ENCODE measurements at places on chromosomes 2 and 18.

GRCh38 chr2:1884933-1885580 lies 140.7 kb upstream of the PXDN start:
- DNase-seq, result no peak
- H3K4me1 ChIP-seq, result no peaks in the 10 kb centered on the region
- no peak overlapping the region for H3K4me3 ChIP-seq
- H3K27ac ChIP-seq, result no peak overlapping the region
- H3K27me3 ChIP-seq, result no peaks in the 10 kb centered on the region

- H3K27ac ChIP-seq, result no peak overlapping the region
- no peak for DNase-seq
- no peaks in the 10 kb centered on the region for H3K27me3 ChIP-seq
- no peaks in the 10 kb centered on the region for H3K36me3 ChIP-seq
Observed at GRCh38 chr2:221088506-221088905, 483.6 kb downstream of the EPHA4 start.

DNA sequence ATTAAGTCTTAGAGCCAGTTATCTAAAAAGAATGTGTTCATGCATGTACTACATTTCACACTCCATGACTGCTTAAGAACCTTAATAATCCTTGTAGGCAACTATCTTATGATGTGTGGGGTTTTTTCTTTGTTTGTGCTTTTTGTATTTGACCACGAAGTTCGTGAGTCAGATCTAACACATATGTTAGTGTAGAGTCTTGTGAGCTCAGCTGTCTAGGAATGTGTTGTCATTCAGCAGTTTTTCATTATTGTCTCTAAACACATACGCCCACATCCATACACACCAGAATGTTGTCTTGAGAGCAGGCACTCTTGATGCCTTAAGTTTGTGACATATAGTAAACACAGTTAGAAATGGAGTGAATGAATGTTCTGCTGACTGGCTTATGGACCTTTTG lies 38.4 kb downstream of the CAB39 start:
- H3K4me3 ChIP-seq, result no peak overlapping the region
- no peak for DNase-seq
- H3K36me3 ChIP-seq, result no peaks in the 10 kb centered on the region
- no peak overlapping the region for H3K27ac ChIP-seq

DNA sequence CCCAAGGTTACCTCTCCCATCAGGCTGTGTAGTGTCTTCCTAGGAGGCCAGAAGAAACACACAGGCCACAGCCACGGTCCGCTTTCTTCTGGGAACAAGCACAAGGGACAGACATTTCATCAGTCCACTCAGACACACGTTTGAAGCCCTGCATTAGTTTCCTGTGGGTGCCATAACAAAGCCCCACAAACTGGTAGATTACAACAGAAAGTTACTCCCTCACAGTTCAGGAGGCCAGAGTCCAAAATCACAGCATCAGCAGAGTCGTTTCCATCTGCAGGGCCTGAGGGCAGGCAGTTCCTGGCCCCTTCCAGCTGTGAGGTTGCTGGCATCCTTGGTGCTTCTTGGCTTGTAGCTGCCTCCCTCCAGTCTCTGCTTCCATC lies 8.8 kb upstream of the PRLH start:
- DNase-seq, result no peak
- H3K4me1 ChIP-seq, result no peaks in the 10 kb centered on the region
- no peaks in the 10 kb centered on the region for H3K36me3 ChIP-seq
- H3K4me3 ChIP-seq, result no peak overlapping the region

- H3K27ac ChIP-seq, result no peak overlapping the region
- H3K4me1 ChIP-seq, result no peaks in the 10 kb centered on the region
- no peaks in the 10 kb centered on the region for H3K27me3 ChIP-seq
- no peaks in the 10 kb centered on the region for H3K36me3 ChIP-seq
Observed at GRCh38 chr2:13332060-13332459, 615.3 kb downstream of the TRIB2 start.

DNA sequence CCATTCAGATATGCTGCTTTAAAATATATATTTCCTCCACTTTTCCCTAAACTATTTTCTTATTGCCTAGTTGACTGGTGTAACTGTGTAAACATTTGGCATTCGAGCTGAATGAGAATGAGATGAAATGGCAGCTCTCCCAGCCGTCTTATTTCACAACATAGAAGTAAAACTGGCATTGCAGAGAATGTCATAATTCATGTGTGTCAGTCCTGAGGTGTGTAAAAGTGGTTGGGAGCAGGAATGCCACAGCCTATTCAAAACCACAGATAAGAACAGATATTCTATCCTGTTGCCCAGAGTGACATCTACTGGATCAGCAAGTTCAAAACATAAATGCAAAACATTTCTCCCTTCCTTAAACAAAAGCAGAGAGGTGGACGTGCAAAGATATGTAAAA lies 565.5 kb upstream of the CHAC2 start:
- H3K4me3 ChIP-seq, result no peak overlapping the region
- no peak for DNase-seq
- no peak overlapping the region for H3K27ac ChIP-seq
- no peaks in the 10 kb centered on the region for H3K4me1 ChIP-seq
- no peaks in the 10 kb centered on the region for H3K36me3 ChIP-seq
- H3K27me3 ChIP-seq, result no peaks in the 10 kb centered on the region

DNA sequence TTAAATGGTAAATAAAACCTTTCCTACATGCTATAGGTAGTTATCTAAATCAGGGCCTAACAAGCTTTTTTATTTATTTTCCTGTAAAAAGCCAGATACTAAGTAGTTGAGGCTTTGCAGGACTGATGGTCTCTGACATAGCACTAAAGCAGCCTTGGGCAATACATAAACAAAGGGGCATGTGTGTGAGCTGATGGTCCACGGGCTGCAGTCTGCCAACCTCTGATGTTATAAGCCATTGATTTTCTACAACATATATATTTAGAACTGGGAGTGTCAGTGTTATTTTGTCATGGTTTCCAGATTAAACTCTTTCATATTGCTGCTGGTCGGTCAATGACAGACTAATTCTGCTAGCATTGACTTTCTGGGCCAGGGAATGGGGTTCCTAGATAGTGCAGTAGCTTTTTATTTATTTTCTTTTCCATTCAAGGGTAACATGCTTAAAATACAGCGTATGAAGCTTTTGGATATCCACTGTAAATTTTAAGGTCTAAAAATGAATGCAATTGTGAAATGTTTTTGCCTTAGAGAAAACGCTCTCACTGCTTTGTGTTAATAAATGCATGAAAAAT lies 134.0 kb downstream of the NEDD4L start:
- DNase-seq, result no peak
- H3K27ac ChIP-seq, result no peak overlapping the region
- no peaks in the 10 kb centered on the region for H3K36me3 ChIP-seq

- no peak overlapping the region for H3K27ac ChIP-seq
- no peak for DNase-seq
- no peak overlapping the region for H3K4me3 ChIP-seq
- no peaks in the 10 kb centered on the region for H3K4me1 ChIP-seq
Observed at GRCh38 chr2:40384714-40385113, 67.2 kb downstream of the SLC8A1 start.

DNA sequence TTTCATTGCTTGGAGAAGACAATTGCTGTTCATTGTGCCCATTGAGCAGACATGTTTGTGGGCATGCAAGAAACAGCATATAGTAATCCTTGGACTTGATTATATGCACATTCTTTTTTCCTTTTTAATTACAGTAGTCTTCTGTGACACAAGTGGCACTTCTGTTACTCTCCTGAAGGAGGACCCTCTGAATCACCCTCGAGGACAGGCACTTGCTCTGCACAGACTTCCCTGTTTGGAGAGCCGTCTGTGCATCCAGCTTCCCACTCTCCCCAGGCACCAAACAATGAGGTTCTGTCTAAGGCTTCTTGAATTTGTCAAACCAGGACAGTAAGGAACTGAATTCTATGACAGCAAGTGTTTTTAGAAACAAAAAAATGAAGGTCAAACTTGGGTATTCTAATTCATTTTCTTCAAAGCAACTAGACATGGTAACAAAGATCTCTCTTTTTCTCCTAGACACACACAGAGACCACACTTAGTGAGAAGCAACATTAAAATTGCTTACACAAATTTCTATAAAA lies 844.6 kb upstream of the ID2 start:
- no peak overlapping the region for H3K27ac ChIP-seq
- no peaks in the 10 kb centered on the region for H3K36me3 ChIP-seq
- no peaks in the 10 kb centered on the region for H3K4me1 ChIP-seq
- DNase-seq, result no peak
- H3K4me3 ChIP-seq, result no peak overlapping the region

- no peaks in the 10 kb centered on the region for H3K36me3 ChIP-seq
- DNase-seq, result no peak
- peaks cover 10% of the 10 kb centered on the region for H3K27me3 ChIP-seq
- no peak overlapping the region for H3K27ac ChIP-seq
- no peak overlapping the region for H3K4me3 ChIP-seq
- H3K4me1 ChIP-seq, result no peaks in the 10 kb centered on the region
Observed at GRCh38 chr18:49555641-49556040, 6.2 kb upstream of the LIPG start.

GRCh38 chr18:55763805-55764204 lies 175.8 kb upstream of the TCF4 start:
- H3K27ac ChIP-seq, result no peak overlapping the region
- no peak overlapping the region for H3K4me3 ChIP-seq
- no peaks in the 10 kb centered on the region for H3K4me1 ChIP-seq
- H3K36me3 ChIP-seq, result no peaks in the 10 kb centered on the region

- H3K4me3 ChIP-seq, result no peak overlapping the region
- no peak overlapping the region for H3K27ac ChIP-seq
- no peaks in the 10 kb centered on the region for H3K4me1 ChIP-seq
- DNase-seq, result no peak
Observed at GRCh38 chr2:138381373-138381772, 120.2 kb upstream of the SPOPL start.

- DNase-seq, result no peak
- no peaks in the 10 kb centered on the region for H3K4me1 ChIP-seq
- H3K4me3 ChIP-seq, result no peak overlapping the region
Observed at GRCh38 chr18:8741532-8741931, 36.2 kb downstream of the MTCL1 start.

DNA sequence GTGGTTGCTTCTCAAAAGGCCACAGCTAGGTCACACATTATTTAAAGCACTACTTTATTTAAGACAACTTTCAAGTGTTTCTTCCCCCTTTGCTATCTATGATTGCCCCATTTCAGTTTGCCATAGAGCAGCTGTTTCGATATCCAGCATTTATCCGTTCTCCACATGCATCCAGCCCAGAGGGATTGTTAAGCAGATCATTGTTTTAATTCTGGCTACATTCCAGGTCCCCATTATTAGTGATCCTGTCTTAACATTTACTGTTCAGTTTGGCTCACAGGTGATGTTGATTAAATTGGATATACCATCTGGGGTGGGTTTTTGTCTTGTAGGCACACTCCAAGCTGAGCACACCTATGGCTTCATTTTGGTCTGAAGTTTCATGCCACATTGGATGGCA lies 638.7 kb downstream of the ZEB2 start:
- no peak overlapping the region for H3K27ac ChIP-seq
- H3K27me3 ChIP-seq, result no peaks in the 10 kb centered on the region
- no peak for DNase-seq
- no peak overlapping the region for H3K4me3 ChIP-seq

DNA sequence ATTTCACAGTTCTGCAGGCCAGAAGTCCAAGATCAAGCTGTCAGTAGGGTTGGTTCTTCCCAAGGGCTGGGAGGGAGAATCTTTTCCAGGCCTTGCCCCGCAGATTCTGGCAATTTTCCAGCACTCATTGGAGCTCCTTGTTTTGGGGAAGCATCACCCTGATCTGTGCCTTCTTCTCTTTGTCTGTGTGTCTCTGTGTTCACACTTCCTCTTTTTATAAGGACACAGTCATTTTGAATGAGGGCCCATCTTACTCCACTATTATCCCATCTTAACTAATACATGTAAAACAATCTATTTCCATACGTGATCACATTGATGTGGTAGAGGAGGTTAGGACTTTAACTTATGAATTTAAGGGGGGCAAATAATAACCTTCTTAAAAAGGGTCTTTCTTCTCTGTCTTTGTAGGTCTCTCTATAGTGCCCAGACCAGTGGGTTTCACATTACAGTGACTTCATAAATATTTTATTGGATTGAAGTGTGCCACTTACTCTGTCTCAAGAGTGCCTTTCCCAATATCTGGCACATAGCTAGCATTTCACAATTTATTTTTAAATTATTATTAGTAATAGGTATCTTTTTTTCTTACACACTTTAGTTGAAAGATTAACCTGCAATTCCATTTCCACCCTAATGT lies 68.9 kb upstream of the CBLN2 start:
- H3K4me1 ChIP-seq, result no peaks in the 10 kb centered on the region
- no peaks in the 10 kb centered on the region for H3K36me3 ChIP-seq
- no peak overlapping the region for H3K4me3 ChIP-seq
- no peak for DNase-seq
- no peaks in the 10 kb centered on the region for H3K27me3 ChIP-seq

- no peaks in the 10 kb centered on the region for H3K4me1 ChIP-seq
- H3K27ac ChIP-seq, result no peak overlapping the region
- DNase-seq, result no peak
- no peaks in the 10 kb centered on the region for H3K27me3 ChIP-seq
- no peaks in the 10 kb centered on the region for H3K36me3 ChIP-seq
Observed at GRCh38 chr2:39487398-39488250, 50.5 kb upstream of the MAP4K3 start.

GRCh38 chr2:230925879-230926765 lies 1.1 kb upstream of the GPR55 start:
- H3K27ac ChIP-seq, result no peak overlapping the region
- no peak for DNase-seq
- no peaks in the 10 kb centered on the region for H3K27me3 ChIP-seq
- H3K4me3 ChIP-seq, result no peak overlapping the region
- H3K4me1 ChIP-seq, result no peaks in the 10 kb centered on the region
- no peaks in the 10 kb centered on the region for H3K36me3 ChIP-seq

DNA sequence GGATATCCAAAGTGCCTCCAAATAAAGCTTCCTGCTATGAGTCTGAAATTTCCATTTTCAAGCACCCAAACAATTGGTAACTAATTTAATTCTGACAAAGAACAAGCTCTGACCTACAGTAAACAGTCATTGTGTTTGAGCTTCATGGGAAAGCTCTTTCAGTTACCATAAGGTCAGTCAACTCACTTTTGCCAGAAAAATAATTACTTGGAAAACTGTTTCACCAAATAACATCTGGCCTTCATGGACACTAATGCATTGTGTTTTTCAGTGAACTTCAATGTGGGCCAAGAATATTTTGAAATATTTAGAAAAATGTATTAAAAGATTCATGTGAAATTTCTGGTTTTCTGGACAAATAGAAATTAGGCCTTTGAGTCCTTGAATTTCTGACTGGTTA lies 369.9 kb downstream of the GALR1 start:
- H3K4me3 ChIP-seq, result no peak overlapping the region
- no peaks in the 10 kb centered on the region for H3K4me1 ChIP-seq
- H3K27me3 ChIP-seq, result no peaks in the 10 kb centered on the region
- DNase-seq, result no peak

DNA sequence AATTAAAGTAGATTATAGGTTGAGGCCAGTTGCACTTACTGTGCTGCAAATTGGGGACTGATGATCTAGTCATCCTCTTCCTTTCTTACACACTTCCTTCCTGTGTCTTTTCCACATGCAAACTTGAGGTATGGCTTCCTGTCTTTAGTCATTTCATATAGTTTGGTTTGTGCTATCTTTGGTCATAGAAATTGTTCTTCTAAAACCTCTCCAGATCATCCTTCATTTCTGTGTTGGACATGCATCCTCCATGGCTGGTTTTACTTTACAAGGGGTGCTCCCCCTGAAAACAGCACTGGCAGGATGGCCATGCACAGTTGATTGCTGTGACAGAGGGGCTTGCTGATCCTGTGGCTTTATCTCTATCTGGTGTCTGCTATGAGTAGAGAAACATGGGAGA lies 36.5 kb downstream of the MGAT5 start:
- H3K4me3 ChIP-seq, result no peak overlapping the region
- no peak for DNase-seq
- H3K4me1 ChIP-seq, result no peaks in the 10 kb centered on the region
- no peaks in the 10 kb centered on the region for H3K27me3 ChIP-seq

All from breast epithelium (tissue), 4 donors.